OCI-M1 (cell line): ENCODE measurements at places on chromosomes 13 and 19.

- no peak for DNase-seq
Measured at GRCh38 chr19:6070207-6070681, 40.1 kb downstream of the RFX2 start.

GRCh38 chr13:41864658-41865057, 96.3 kb downstream of the VWA8 start:
- DNase-seq = peak; percentile 58

DNA sequence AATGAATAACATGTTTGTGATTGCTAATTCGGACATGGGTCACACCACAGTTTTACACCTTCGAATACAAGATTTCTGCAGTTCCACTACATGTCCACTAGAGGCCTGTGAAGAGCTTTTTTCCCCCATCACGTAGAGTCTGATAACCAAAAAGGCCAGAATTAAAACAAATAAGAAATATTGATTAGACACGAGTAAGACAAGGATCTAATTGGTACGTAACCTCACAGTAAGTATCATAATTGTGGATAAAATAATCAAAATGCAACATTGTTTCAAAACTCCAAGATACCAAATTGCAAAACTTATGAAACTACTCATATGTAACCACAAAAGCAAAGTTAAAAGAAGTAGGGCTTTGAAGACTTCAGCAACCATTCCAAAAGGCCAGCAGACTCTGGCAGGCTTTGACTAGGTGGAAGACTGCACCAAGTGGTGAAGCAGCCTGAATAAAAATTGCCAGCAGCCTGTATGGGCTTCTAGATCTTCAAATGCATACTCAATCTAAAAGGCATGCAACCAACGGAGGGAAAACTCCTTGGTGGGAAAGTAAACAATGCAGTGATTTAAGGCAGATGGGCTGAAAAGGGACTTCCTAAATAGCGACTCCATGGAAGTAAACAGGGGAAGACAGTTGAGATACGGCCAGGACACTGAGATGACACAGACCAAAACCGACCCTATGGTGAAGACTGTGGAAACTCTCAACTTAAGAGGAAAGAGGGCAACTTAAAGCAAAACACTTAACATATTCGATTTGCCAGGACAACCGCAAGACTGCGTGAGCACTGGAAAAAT, 56.7 kb downstream of the STARD13 start:
- peak; percentile 46 for DNase-seq

- no peak for DNase-seq
Measured at GRCh38 chr19:57302020-57302465, 18.2 kb upstream of the ZNF543 start.

DNA sequence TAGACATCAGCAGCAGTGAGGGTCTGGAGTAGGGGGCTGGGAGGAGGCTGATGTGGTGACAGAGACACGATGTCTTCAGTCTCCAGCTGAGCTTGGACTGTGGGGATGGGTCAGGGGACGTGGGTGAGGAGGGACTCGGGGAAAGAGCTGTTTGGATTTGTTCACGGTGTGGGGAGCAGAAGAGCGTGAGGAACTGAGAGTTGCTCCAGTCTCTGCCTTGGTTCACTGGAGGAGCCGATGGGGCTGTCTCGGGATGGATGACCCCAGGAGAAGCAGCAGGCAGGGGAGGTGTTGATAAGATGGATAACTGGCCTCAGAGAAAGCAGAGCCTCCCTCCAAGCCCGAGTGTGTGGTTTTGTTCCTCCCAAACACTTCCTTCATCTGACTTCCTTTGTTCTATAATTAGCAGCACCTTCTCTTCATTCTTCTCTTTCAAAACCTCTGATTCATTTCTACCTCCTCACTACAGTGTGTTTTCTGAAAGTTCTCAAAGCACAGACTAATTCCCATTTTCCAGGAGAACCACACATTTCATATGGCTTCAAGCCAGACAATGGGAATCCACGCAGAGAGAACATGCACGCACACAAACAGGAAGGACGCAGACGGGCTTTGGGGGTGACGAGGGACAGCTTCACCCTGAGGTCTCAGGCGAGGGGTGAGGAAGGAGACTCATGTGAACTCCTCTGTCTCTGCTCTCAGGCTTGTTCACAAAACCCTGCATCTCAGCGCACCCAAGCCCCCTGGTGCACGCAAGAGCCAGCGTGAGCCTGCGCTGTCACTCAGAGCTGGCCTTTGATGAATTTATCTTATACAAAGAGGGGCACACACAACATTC, 18.6 kb downstream of the LAIR2 start:
- DNase-seq = no peak

GRCh38 chr19:4149518-4150288, 3.7 kb upstream of the CREB3L3 start:
- no peak for DNase-seq

- no peak for DNase-seq
Measured at GRCh38 chr19:3254520-3254919, 30.1 kb downstream of the CELF5 start.

- DNase-seq = peak; percentile 91
Measured at GRCh38 chr13:50208826-50209335, 193.6 kb downstream of the KCNRG start.

DNA sequence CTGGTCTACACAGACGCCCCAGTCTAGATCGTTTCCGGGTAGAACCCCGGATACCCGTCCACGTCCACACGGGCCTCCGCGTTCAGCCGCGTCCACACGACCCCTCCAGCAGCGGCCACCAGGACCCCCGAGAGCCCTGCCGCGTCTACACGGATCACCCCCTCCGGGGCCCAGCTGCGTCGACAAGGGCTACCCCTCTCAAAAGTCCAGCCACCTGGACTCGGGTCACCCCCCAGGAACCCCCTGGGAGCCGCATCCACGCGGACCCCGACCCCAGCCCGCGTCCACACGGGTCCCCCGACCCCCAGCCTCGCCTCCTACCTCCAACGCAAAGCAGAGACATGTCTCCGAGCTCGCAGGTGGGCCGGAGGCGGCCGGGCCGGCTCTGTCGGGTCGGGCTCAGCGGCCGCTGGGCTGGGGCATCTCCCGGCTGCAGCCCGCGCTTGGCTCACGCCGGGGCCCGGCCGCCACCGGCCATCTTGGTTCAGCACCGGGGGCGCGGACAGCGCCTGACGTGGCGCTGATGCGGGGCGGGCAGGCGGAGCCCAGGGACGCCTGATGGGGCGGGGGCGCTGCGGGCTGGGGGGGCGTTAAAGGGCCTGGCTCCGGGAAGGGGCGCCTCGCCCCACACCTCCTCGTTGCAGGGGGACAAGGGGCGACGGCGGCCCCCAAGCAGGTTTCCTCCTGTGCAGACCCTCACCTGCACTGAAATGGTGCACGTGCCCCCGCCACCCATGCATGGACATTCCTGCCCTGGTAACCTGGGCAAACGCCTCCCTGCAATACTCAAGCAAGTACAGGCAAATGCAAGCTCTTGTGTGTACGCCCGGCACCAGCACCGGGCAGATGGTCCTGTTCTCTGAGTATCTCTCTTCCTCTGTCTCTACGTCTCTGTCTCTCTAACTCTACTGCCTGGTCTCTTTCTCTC, at the start of gene UNC13A:
TSS of gene UNC13A (minus strand) at position 498 of the 928 bp plus-strand sequence. CDS start at position 343, 155 bp downstream.
- peak; percentile 76 for DNase-seq

DNA sequence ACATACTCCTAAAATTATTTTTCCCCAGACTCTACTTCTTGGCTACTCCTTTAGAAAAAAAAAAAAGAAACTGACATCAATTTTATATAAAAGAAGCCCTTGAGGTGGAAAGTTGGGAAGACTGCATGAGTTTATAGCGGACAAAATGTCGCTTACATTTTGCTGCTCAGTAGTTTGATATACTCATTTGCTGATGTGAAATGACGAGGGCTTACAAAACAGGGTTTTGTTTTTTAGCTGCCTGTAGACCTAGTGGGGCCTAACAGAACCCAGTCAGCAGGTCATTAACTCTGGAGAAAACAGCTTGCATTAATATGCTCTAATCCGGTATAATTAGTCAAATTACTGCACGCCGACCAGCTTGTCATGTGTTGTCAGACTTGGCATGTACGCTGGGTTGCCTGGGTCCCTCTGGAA, 37.6 kb upstream of the MAB21L1 start:
- no peak for DNase-seq

DNA sequence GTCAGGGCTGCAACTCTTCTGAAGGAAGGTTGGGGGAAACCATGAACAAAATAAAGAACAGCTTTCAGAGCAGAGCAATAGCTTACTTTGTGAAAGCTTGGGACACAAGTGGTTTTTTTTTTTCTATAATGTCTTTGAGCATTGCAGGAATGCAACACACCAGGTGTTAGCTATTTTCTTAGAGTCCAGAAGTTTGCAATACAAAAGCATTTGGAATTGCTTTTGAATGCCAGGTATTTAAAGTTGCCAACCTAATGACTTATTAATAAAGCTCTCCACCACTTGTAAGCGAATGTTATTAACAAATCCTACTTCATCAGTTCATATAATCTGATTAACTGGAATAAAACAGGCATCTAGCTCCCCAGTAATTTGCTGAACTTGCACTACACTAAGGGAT, 172.6 kb downstream of the NUFIP1 start:
- DNase-seq = no peak

DNA sequence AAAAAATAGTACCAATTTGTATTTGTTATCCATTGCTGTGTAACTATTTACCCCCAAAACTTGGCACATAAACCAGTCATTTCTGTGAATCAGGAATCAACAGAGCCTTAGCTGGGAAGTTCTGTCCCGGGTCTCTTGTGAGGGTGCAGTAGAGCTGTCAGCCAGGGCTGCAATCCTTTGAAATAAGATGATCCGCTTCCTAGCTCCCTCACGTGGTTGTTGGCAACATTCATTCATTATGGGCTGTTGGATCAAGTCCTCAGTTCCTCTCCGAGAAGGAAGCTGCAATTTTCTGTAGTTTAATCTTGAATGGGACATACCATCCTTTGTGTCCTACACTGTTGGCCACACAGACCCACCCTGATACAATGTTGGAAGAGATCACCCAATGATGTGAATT, 277.2 kb downstream of the SUCLA2 start:
- DNase-seq = no peak

- peak; percentile 3 for DNase-seq
Measured at GRCh38 chr13:63910511-63910910, 2494.9 kb upstream of the PCDH20 start.

- no peak for DNase-seq
Measured at GRCh38 chr19:51003316-51003715, 1.9 kb upstream of the KLK8 start.

DNA sequence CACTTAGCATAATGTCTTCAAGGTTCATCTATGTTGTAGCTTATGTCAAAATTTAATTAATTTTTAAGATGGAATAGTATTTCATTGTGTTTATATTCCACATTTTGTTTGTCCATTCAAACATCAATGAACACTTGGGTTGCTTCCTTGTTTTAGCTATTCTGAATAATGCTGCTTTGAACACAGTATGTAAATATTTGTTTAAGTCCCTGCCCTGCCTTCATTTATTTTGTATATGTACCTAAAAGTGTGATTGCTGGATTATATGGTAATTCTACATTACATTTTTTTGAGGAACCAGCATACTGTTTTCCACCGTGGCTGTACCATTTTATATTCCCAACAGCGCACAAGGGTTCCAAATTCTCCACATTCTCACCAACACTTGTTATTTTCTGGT, 17.6 kb upstream of the SUCLA2 start:
- DNase-seq = no peak

- DNase-seq = no peak
Measured at GRCh38 chr19:47660435-47660832, 51.5 kb downstream of the BICRA start.

DNA sequence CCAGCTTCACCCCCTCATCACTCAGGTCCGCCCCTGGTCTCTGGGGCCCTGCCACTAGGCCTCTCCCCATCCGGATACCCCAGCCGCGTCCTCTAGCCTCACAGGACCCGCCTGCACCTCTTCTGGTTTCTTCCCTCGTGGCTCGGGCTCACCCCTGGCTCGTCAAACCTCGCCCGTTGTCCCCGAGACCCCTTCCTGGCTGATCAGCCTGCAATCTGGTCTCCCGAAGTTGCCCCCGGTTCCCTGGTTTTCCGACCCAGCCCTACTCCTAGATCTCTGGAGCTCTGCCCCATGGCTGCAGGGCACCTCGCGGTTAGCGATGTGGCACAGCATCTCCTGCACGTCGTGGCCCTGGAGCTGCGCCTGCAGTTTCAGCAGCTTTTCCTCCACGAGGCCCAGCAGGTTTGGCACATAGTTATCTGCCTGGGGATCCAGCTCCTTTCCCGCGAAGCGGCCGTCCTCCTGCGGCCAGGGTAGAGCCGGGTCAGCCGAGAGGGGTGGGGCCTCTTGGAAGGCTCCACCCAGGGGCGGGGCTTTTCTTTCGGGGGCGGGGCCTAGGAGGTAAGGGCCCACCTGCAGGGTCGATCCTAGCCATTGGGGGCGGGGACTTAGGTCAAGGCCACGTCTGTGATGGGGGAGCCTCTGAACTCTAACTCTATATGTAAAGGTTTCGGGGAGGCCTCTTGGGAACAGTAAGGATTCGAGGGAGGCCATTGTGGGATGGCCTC, 2.4 kb upstream of the RGL3 start:
- DNase-seq = peak; percentile 86

DNA sequence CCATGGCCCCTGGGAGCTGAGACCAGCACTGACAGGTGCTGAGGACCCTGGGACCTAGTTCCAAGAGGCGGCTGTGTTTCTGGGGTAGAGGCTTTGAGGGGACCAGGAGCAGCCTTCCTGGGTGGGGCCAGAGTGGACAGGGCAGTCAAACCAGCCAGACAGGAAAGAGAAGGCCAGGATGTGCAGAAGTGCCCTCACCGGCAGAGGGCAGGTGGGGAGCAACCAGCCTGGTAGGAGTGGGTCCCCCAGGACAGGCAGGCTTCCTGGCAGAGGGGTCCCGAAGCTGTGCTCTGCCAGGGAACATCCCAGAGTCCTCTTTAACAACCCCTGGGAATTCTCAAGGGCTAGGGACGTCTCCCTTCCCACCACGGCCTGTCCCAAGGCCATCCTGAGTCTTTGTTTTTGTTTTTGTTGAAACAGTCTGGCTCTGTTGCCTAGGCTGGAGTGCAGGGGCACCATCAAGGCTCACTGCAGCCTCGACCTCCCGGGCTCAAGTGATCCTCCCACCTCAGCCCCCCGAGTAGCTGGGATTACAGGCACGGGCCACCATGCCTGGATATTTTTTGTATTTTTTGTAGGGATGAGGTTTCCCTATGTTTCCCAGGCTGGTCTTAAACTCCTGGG, 3.0 kb upstream of the HIPK4 start:
- peak; percentile 40 for DNase-seq

- DNase-seq = no peak
Measured at GRCh38 chr13:73616861-73617260, 517.3 kb downstream of the KLF12 start.

DNA sequence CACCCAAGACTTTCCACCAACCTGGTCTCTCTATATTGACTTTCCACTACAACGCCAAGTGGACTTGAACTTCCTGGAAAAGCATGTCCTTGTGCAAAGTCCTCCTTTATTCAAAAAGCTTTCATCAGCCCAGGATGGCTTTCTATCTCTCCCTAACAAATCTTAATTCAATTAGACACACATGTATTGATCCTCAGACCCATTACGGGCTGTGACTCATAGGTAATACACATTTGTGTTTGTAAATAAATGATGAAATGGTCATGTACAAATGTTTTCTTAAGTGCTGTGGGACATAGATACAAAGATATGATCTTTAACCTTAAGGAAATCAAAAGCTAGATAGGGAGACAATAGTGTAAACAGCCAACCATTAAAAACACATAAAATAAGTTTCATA, 1189.7 kb downstream of the EFNB2 start:
- no peak for DNase-seq
